OCI-M1 (cell line): ENCODE measurements at places on chromosomes 5 and 9.

DNA sequence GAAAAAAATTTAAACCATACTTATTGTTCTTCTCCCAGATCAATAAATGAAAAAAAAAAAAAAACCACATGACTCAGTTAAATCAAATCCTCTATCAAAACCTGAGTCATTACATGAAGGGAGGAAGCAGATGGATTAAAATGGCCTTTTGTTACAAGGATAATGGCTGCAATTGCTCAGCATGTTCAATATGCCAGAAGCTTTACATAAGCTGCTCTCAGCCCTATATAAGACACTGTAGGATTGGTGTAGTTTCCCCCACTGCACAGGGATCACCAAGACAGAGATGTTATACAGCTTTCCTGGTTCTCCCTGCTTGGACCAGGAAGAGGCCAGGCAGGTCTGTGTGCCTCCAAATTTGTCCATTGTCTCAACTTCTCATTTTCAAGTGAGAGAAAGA, 101.6 kb upstream of the MAP1B start:
- DNase-seq, result no peak

- no peak for DNase-seq
Observed at GRCh38 chr5:169691471-169691870, 54.4 kb downstream of the DOCK2 start.

- no peak for DNase-seq
Observed at GRCh38 chr5:21689587-21689986, 1163.6 kb downstream of the CDH12 start.

GRCh38 chr9:126499005-126499910, 114.5 kb upstream of the LMX1B start:
- DNase-seq, result peak; percentile 69
